ENCODE measurements at places on chromosomes 3 and 15.
A peak's percentile ranks its signal among the peaks of the same experiment; 100 is the strongest.

GRCh38 chr15:75620841-75621391 is 4.6 kb downstream of the SNUPN start:
- DNase-seq = peak; percentile 80

DNA sequence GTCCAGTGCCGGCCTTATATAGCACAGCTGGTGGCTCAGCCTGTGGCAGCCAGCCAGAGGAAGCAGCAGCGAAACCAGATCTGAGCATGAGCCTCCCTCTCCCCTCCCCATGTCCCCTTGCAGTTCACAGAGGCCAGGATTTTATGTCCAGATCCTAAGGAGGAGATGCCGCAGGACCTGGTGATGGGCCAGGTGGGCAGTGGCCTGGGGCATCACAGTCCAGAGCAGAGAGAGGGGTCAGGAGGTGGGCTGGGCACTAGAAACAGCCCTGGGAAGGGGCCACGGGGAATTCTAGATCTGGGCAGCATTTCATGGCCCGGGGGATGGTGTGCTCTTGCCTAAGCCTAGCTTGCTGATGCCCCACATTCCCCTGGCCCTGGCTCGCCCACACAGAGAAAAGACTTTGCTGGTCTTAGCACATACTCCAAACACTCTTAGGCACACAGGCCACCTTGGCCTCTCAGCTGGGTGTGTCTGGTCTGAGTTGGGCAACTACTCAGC is 259 bp upstream of the CILP start:
- DNase-seq = no peak

GRCh38 chr15:99371180-99372103 is 120.2 kb downstream of the LRRC28 start:
- DNase-seq = no peak

DNA sequence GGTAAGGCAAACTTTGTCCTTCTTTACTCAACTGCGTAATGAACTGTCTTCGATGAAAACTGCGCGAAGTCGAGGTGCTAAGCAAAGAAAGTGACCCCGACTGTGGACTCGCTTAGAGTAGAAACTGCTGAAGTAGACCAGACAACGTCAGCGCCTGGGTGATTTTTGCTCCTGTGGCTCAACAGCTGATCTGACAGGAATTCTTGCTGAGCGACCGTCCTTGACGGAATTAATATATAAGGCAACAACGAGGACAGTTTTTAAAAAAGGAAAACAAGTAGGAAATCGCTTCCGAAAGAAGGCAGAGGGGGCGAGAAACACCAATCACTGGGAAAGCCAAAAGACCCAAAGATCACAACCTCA is 541 bp downstream of the RPS27L start:
- DNase-seq = peak; percentile 79

DNA sequence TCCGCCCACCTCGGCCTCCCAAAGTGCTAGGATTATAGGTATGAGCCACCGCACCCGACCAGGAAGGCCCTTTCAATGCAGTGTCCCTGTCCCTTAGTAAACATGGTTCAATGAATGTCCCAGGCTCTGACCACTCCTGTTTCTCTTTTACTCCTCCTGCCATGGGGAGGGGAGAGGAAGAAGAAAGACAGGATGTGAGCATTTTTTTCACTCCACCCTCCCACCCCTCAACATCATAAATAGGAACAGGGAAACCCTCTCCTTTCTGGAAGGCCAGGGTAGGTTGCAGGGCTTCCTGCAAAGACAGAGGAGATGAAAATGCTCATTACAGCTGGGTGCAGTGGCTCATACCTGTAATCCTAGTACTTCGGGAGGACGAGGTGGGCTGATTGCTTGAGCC is 7.5 kb upstream of the TATDN2 start:
- no peak for DNase-seq

- DNase-seq = no peak
These were observed 386.8 kb downstream of the TBC1D5 start for GRCh38 chr3:17355591-17355990.

DNA sequence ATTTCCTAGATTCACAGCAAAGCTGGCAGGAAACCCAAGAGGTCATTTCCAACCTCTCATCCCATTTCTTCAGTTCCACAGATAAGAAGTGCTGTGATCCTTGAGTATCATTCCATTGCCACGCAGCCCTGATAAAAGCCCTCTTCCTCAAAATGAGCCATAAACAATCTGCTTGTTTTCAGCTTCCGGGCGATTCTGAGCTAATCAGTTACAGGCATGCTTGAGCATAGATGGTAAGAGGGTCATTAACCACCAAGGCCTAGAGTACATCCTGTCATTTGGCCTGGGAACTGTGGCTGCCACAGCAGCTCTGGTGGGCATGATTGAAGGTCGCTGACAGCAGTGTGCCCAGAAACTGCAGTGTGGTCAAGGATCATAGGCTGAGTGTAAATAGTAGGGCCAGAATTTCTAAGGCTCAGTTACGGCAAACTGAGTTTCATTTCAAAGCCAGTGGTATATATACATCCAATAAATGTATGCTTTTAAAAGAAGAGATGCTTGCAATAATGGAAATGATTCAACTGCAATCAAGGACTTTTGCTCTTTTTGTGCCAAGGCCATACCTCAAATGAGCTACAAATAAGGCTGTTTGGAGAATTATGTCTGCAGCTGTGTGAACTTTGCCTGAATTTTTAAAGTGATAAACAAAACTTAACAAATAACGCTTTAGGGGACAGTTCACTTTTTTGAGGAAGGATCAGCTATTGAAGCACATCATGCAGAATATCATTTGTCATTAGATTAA is 47.3 kb downstream of the P3H2 start:
- DNase-seq = peak; percentile 80

- DNase-seq = no peak
These were observed 126.5 kb downstream of the DGKG start for GRCh38 chr3:186235554-186235953.

DNA sequence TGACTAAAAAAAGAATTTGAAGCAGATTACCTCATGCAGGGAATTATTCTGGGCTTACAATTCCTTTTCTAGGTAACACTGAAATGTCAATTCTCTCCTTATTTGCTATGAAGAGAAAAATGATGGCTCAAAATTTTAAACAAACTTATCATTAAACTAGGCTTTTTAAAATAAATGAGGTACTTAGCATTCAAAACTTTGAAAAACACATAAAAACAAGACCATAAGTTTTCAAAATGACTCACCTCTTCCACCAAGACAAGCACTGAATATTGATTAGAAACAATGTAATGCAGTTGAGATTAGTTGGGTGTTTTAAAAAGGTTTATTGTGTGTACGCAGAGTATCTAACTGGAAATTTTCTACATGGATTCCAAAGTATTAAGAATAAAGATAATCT is 154.6 kb downstream of the ADAM10 start:
- no peak for DNase-seq

GRCh38 chr3:127714125-127714571 is 41.4 kb downstream of the ABTB1 start:
- DNase-seq = no peak

- no peak for DNase-seq
These were observed 359.3 kb downstream of the GAP43 start for GRCh38 chr3:115982629-115983028.

GRCh38 chr3:120172070-120172469 is 77.8 kb upstream of the GSK3B start:
- no peak for DNase-seq

DNA sequence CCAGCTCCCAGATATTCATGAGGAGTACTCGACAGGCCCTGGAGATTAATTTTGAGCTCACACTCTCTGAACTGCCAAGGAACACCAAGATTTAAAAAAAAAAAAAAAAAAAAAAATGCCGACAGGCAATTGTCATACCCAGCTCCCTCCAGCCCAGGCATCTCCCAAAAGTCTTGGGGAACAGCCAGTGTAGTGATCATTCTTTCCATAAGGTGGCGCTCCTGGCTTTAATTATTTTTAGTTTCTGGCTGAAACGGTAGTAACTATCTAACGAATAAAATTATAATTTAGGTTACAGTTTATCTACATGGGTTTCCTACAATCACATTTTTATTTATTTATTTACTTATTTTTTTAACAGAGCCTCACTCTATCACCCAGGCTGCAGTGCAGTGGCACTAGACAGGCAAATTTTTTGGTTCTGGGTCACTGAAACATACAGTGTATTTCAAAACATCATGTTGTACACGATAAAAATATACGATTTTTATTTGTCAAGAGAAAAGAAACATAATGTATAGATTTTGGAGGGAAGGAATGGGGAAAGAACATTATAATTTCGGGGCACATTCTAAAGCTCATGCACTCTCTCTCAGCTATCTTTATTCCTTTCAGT is 157.3 kb downstream of the ADAMTS9 start:
- peak; percentile 53 for DNase-seq

- DNase-seq = peak; percentile 88
These were observed 19.6 kb downstream of the PPARG start for GRCh38 chr3:12308517-12308916.

DNA sequence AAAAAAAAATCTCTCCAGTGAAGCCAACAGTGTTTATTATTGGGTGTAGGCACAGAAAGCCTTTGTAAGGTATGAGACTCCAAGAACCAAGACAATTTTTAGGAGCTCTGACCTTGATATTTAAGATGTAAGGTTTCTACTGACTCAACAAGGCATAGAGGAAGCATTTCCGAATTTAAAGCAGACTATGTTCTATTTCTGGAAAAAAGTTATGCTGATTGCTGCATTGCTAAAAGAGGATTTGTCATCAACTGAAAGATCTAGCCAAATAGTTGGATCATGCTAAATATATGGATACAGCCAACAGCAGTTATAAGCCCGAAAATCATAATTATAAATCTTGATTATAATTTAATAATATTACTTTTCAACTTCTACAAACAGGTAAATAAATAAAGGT is 53.3 kb upstream of the MELTF start:
- DNase-seq = no peak

All from ACHN (cell line).